CD4-positive, alpha-beta T cell treated with Interleukin-10 for 1 hour (primary cell): ENCODE measurements at places on chromosomes 7 and 10.
A peak's percentile ranks its signal among the peaks of the same experiment; 100 is the strongest.

DNA sequence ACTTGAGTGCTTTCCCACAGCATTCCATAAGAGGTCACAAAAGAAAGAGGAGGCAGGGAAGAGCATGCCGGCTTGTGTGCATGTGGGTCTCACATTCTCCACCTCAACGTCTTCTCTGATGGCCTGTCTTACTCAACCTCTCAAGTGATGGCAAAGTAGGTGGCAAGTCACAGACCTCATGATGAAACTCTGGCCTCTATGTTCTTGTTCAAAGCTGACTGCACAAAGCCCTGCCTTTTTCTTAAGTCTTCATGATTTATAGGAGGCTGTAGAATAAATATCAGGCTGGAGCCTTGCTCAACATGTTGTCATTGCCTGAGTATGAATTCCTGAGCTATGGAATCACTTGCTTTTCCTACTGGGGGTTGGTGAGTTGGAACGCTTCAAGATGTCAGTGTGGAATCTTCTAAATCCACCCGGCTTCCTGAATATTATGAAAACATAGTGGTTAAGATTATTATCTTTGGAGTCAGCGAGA is 213.6 kb upstream of the INHBA start:
- no peak for DNase-seq

DNA sequence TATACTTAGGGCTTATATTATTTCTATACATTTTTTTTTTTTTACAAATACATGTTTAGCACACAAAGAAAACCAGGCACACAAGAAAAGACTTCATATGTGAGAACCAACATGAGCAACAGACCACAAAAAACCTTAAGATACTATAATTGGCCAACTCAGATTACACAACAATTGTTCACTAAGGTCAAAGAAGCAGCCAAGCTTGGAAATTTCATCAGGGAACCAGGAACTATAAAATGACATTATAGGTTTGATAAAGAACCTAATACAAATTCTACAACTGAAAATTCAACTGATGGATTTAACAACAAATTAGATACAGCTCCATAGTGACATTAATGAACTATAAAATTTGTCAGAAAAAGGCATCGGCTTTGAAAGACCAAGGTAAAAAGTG is 4.4 kb upstream of the LUC7L2 start:
- no peak for DNase-seq

DNA sequence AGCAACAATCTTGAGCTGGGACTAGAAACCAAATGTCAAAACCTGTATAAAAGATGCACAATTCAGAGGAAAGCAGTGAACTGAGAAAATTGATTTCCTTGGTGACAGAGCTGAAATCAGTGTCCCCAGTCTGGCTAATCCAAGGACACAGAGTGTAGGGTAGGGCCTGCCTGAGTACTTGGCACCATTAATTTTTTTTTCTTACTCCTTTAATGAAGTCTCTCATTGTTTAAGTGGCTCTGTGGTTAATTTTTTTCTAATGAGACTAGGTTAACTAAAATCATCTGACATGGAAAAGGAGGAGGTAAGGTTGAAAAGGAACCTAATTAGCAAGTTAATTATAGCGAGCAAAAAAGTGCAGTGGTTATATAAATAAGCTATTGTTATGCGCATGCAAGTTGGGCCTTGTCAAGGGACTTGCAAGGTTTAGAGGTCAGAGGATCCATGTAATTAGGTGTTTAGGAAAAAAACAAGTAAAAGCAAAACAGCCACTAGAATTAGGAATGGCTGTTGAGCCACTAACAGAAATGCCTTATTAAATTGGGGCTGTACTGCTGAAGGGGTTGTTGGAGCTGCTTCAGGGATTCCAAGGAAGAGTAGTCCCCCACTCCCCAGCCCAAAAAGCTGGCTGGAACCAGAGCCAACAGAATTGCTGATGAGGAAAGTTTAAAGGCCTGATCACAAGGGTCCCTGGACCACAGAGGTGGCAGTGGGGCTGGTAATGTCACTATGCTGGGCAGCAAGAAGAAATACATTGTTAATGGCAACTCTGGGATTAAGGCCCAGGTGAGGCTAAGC is 58.9 kb upstream of the STRIP2 start:
- no peak for DNase-seq

GRCh38 chr7:28093623-28094232 is 86.9 kb downstream of the JAZF1 start:
- DNase-seq: peak; percentile 44

DNA sequence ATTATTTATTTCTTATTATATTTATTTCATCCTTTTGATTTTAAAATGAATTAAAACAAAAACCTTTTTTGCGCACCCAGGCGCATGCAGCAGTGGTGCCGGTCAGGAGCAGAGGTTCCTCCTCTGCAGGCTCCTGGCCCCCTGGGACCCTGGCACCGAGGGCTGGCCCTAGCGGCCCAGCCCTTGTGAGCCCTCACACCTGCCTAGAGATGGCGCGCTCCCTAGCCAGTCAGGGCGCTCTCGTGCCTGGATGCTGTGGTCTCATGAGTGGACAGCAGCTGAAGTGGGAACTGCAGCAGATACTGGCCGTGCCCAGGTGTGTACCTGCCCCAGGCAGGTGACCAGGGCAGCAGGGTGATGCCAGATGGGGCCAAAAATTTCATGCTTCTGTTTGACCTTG is 13.8 kb downstream of the RET start:
- DNase-seq: no peak
